Stimulated activated CD4-positive, alpha-beta T cell treated with anti-CD3 and anti-CD28 coated beads, TNF-alpha, amount 100 ng/mL, for 4 hours (primary cell): ENCODE measurements at places on chromosomes 16 and 17.

DNA sequence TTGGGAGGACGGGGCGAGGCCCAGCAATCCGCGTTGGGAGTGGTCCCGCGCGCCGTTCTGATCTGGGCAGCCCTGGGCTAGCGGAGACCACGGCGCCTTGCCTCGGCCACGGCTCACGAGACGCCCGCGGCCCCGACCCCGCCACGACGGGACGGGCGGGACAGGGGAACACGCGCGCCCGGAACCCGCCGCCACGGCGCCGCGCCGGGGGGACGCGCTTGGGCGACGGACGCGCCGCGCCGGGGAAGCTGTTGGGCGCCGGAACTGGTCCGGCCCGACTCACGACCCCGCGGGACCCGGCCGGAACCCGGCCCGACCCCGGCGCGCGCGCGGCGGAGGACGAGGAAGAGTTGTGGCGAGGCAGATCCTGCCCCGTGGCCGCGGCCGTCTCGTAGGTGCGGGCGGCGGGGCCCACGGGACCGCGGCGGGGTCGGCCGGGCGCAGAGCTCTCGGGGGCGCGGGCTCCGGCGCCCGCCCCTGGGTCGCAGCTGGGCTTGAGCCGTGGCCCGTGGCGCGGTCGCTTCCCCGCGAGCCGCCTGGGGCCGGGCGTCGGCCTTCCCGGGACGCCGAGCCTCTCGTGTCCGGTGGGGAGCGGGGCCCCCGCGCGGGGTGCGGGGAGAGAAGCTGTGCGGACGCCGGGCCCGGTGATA is at the start of gene ACSF3:
Gene ACSF3 (plus strand): TSS at position 251 of the 650 bp plus-strand sequence. CDS start 6,830 bp downstream, outside the sequence.
- peak; percentile 63 for DNase-seq

DNA sequence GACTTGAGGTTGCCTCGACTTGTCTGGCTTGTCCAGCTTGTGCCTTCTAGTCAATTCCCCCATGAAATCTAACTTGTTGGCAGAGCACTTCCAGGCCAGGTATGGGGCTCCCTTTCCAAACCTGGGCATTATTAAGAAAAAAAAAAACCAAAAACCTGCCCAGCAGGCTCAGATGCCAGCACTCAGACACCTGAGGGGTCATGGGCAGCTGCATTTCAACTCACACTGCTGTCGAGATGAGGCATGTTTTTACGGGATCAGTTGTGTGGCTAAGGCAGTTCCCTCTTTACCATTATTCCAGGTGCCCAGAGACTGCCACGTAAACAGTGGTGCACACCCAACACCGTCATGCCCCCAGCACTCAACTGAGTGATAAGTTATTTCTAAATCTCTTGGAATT is 17.8 kb downstream of the TMEM11 start:
- DNase-seq: no peak

DNA sequence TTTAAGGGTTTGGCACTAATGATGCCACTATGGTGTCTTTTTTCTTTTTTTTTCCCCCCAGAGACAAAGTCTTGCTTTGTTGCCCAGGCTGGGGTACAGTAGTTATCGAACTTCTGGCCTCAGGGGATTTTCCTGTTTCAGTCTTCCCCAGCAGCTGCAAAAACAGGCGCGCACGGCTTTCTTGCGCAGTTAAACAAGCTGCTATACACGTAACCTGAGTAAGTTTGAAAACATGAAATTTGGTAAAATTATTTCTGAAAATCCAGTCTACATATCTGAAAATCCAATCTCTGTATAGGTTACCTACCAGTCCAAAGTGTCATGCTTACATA is 11.8 kb downstream of the TEX14 start:
- DNase-seq: no peak

GRCh38 chr16:47045023-47045422 is 71.5 kb upstream of the DNAJA2 start:
- DNase-seq: no peak

- no peak for DNase-seq
Observed at GRCh38 chr16:83717814-83718213, 90.0 kb upstream of the HSBP1 start.

DNA sequence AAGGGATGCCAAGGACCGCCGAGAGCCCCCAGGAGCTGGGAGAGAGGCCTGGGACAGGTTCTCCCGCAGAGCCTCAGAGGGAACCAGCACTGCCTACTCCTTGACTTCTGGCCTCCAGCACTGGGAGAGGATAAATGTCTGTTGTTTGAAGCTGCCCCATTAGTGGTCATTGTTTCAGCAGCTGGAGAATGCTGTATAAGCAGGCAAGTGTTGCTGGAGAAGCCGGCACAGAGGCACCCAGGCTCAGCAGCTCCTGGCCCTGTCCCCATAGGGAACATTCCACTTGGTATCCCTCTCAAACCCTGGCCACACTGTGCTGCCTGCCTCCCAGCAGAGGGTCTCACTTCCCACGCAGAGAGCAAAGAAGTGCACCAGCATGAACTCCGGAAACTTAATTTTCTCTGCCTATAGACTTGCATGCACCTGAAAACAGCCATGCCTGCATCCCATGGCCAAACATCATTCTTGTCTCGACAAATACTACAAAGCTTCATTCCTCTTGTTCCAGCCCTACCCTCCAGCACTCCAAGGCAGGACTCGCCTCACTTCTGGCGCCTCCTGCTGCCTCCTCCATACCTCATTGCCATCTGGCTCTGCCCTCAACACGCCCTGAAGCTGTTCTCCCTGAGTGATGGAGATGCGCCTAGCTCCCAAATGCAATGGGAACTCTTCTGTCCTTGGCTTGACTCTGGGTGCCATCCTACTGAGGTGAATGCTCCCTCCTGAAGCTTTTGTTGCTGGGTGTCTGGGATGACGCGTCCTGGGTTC is 88.1 kb downstream of the DNAH17 start:
- DNase-seq: no peak

- no peak for DNase-seq
Observed at GRCh38 chr17:51351080-51351479, 90.7 kb downstream of the UTP18 start.

DNA sequence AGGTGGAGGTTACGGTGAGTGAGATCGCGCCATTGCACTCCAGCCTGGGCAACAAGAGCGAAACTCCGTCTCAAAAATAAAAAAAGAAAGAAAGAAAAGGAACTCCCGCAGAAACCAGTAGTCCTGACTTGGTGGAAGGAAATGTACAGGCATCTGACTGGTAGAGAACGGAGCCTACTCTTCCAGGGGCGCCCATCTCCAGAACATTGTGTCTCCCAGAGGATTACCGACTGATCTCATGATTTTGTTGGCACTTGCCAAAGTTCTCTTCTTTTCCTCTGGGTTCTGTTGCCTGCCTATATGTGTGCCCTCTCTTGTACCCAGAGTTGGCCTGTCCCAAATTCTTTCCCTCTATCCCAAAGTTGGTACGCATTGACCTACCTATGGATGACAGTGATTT is 24.2 kb downstream of the DDX19A start:
- DNase-seq: no peak

DNA sequence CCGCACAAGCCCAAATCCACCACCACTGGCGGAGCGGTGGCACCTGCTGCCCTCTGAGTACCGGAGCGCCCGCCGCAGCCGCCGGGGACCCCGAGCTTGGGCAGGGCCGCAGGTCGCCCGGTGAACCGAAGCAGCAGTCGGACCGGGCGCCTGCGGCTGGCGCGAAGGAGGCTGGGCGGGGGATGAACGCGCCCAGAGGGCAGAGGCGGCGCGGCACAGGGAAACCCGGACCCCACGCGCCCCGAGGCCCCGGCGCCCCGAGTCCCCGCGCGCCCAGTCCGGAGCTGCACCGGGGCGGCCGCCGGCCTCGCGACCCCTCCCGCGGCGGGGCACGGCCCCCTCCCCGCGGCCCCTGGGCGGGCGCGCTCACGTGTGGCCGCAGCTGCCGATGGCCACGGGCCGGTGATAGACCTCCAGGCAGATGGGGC is 393 bp downstream of the RNF166 start:
- DNase-seq: no peak

GRCh38 chr16:82703161-82703560 is 76.4 kb downstream of the CDH13 start:
- DNase-seq: no peak

- DNase-seq: no peak
Observed at GRCh38 chr17:46092991-46093390, 93.9 kb downstream of the STH start.

DNA sequence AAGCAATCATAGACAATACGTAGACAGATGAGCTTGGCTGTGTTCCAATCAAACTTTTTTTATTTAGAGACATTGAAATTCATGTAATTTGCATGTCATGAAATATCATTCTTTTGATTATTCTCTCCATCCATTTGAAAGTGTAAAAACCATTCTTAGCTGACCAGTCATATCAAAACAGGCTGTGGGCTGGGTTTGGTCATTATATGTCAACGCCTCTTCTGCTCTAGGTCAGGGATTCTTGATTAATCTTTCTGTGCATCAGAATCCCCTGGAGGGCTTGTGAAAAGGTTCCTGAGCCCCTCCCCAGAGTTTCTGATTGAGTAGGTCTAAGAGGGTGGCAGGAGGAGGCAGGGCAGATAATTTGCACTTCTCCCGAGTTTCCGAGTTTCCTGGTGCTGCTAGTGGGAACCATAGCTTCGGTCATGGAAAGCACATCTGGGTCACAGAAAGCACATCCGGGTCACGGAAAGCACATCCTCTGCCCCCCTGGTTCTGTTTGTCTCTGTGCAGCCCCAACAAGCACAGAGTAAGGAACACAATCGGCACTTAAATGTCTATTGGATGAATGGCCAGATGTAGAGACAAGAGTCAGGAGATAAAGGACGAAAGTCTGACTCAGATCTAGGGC is 16.4 kb downstream of the PIMREG start:
- DNase-seq: no peak

DNA sequence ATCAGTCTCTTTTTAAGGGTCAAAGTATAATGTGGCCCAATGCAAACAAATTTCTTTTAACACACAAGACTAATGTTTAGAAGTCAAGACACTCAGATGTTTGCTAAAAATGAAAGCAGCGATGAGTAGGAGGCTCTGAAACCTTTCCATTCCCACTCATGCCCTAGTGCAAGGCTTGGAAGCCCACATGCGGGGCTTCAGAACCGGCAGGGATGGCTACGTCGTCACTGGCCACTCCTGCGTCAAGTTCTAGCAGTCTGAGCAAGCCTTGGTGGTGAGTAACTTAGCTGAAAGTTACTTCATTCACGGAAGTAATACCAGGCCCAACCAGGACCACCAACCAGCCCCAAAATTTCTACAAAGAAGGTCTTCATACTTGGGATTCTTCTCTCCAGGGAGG is 14.8 kb upstream of the TMED6 start:
- no peak for DNase-seq

DNA sequence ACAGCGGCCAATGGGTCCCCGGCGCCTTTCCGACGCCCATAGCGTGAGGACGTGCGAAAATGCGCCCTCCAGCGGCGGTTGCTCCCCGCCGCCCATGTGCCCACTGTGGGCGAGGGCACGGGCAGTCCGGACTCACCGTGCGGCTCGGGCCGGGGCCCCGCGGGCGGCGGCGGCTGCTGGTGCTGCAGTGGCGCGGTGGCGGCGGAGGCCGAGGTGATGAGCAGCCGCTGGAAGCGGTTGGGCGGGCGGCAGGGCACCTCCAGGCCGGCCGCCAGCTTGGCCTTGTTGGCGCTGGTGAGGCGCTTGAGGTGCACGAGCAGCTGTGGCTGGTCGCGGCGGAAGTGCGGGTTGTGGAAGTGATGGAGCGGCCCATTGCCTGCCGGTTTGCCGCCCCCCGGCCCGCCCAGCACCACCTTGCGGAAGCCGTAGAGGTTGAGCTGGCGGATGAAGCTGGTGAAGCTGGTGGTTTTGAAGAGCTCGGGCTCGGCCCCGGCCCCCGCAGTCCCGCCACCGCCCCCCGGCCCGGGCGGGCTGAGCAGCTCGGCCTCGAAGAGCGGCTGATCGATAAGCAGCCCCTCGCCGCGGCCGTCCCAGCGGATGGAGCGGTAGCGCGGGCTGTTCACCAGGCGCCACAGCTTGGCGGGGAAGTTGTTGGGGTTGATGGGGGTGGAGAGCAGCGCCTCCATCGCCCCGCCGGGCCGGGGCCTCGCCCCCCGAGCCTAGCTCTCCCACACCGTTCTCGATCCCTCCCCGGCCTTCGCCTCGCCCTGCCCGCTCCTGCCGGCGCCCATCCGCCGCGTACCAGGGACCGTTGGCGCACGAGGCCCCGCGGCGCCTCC is at the start of gene HSF5:
Gene HSF5 (minus strand): TSS at position 820 of the 839 bp plus-strand sequence. CDS start 134 bp downstream, at position 686.
- DNase-seq: peak; percentile 62

DNA sequence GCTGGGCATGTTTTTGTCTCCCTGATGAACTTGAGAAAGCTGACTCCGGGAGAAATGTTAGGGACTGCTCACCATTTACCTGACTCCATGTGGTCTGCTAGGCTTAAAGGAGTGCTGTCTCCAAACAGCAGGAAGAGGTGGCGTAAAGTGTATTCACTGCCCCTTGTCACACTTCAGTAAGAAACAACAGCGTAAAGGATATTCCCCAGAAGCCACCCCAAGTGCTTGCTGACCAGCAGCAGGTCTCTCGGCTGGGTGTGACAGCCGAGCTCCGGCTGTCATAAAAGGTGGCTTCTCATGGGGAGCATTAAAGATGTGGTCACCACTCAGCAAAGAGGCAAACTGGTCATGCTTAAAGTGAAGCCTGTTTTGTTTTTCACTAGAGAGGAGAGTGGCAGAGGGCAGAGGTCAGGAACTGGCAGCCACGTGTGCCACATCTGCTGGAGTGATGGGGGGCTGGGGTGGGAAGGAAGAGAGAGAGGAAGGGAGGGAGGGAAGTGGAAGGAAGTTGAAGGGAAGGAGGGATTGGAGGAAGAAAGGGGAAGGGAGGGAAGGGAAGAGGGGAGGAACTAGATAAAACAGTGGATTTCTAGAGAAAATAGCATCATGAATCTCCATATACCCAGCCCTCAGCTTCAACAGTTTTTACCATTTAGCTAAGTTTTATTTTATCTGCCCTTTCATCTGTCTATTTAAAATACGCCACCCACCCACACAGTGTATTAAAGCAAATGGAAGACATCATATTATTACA is 119.3 kb downstream of the CLEC16A start:
- no peak for DNase-seq

GRCh38 chr17:29061036-29061435 is 18.1 kb downstream of the PIPOX start:
- DNase-seq: no peak

- DNase-seq: no peak
Observed at GRCh38 chr16:52896478-52897164, 156.1 kb downstream of the CHD9NB start.

DNA sequence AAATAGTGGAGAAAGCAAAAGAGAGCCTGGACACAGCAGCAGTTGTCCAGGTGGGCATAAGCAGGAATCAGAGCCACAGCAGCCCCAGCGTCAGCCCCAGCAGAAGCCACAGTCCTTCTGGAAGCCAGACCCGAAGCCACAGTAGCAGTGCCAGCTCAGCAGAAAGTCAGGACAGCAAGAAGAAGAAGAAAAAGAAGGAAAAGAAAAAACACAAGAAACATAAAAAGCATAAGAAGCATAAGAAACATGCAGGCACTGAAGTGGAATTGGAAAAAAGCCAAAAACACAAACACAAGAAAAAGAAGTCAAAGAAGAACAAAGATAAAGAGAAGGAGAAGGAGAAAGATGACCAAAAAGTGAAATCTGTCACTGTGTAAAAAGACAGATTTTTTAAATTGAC is 32.7 kb downstream of the RBBP6 start:
- DNase-seq: no peak
